Activated T-helper 1 cell treated with anti-CD3 and anti-CD28 coated beads, Interleukin-12 subunit alpha, Interleukin-12 subunit beta, Interleukin-2, Interleukin-4 antibody, amounts not matched to agents 30 ng/mL and 10 ng/mL and 1 ng/mL, durations not matched to agents 14 hours and 24 hours and 36 hours (primary cell): ENCODE measurements at places on chromosomes 11 and 22.

GRCh38 chr11:89381094-89381493 lies 110.1 kb downstream of the NOX4 start:
- no peaks in the 10 kb centered on the region for H3K36me3 ChIP-seq
- H3K4me3 ChIP-seq: no peak overlapping the region
- H3K27me3 ChIP-seq: no peaks in the 10 kb centered on the region
- H3K4me1 ChIP-seq: no peaks in the 10 kb centered on the region
- no peak for DNase-seq

GRCh38 chr11:131652231-131652630 lies 281.8 kb downstream of the NTM start:
- H3K27ac ChIP-seq: no peak overlapping the region
- H3K36me3 ChIP-seq: no peaks in the 10 kb centered on the region
- no peaks in the 10 kb centered on the region for H3K27me3 ChIP-seq
- H3K4me3 ChIP-seq: no peak overlapping the region
- H3K4me1 ChIP-seq: no peaks in the 10 kb centered on the region

- no peak for DNase-seq
- no peaks in the 10 kb centered on the region for H3K4me1 ChIP-seq
- H3K36me3 ChIP-seq: no peaks in the 10 kb centered on the region
Observed at GRCh38 chr11:91902312-91902711, 322.3 kb upstream of the FAT3 start.

- peak overlapping the region; percentile 78 for H3K4me3 ChIP-seq
- peak overlapping the region; percentile 87 for H3K27ac ChIP-seq
- DNase-seq: peak; percentile 52
- peaks cover 35% of the 10 kb centered on the region for H3K4me1 ChIP-seq
- no peaks in the 10 kb centered on the region for H3K27me3 ChIP-seq
Observed at GRCh38 chr11:46361283-46362155, 14.3 kb downstream of the DGKZ start.

GRCh38 chr11:1126491-1126926 lies 31.2 kb upstream of the MUC5AC start:
- no peak overlapping the region for H3K4me3 ChIP-seq
- H3K27me3 ChIP-seq: no peaks in the 10 kb centered on the region
- no peak overlapping the region for H3K27ac ChIP-seq

DNA sequence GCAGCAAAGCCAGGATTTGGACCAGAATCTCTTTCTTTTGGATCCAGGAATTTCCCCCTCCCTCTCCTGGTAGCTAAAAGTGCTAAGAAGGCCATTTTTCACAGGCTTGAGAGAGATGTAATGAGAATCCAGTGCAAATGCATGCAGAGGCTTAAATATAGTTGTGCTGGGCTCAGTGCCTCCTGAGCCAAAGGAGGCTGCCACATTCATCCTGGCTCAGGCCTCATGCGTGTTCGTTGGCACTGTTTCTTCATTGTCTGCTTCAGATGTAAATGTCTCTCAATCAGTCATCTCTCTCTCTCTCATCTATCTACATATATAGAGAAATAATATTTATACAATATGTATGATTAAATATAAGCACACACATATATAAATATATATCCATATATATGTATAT lies 83.6 kb downstream of the INSC start:
- peaks cover 13% of the 10 kb centered on the region for H3K27me3 ChIP-seq
- no peak overlapping the region for H3K4me3 ChIP-seq
- no peak overlapping the region for H3K27ac ChIP-seq
- DNase-seq: no peak
- H3K4me1 ChIP-seq: no peaks in the 10 kb centered on the region
